ENCODE measurements at places on chromosomes 5 and 9.

DNA sequence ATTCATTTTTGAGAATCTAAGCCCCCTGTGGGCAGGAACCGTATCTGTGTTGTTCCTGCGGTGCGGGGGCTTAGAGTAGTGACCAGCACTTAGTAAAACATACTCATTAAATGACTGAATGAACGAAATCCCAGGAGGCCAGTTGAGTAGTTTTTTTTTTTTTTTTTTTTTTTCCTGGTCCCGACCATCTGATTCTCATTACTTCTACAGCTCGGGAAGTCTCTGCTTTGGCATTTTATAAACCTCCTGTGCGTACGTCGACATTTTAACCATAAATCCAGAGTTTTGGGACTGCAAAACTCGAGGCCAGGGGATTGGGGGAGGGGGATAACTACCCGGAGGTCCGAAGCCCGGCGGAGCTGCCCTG, 31.5 kb upstream of the SPRY4 start:
- DNase-seq: no peak

DNA sequence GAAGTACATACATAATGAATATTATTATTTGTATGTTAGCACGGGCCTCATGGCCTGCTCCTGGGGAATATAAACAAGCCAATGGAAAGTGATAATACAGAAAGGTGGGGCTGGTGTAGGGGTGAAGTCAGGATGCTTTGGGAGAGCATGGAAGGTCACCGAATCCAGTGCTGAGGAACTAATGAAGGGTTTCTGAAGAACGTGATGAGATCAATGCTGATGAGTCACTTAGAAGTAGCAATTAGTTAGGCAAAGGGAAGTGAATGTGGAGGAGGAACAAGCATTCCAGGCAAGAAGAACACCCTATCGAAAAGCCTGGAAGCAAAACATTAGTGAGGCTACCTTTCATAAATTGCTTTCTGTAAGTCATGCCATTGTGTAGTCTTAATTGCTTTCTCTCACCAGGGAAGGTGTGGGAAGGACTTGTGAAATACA, 2.1 kb downstream of the ANXA1 start:
- peak; percentile 25 for DNase-seq

- DNase-seq: no peak
Measured at GRCh38 chr5:16531063-16531648, 65.6 kb upstream of the ZNF622 start.

- DNase-seq: no peak
Measured at GRCh38 chr9:112028242-112029221, 131.9 kb downstream of the UGCG start.

- DNase-seq: no peak
Measured at GRCh38 chr5:151493665-151494064, 46.3 kb downstream of the SLC36A1 start.

- DNase-seq: no peak
Measured at GRCh38 chr9:132351404-132352045, 3.3 kb downstream of the SETX start.

DNA sequence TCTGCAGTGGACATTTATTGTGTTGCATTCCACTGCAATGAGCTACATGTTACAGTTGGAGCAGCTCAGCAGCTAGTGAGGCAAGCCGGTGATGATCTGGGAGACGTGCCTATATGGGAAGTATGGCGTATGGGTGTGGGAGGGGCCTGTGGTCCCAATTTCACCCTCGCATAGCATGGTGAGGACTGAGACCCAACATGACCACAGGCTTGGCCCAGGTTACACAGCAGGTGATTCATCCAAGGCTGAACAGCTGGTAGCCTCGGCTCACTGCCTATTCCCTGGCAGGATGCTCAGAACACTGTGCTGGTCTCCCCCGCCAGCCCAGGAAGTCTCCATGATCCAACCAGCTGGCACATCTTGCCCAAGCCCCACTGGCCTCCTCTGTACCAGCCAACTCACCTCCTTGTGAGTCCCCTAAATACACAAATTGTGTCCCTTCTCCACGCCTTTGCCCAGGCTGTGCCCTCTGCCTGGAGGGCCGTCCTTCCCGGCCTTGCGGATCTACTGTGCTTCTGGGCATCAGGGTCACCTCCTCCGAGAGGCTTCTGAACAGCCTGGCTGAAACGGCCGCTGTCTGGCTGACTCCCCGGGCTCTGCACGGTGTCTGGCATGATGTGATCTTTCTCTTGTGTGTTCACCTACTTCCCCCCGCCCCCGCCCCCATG, 81.4 kb downstream of the NSUN2 start:
- DNase-seq: no peak

GRCh38 chr5:150279330-150280020, 10.1 kb downstream of the CAMK2A start:
- no peak for DNase-seq

DNA sequence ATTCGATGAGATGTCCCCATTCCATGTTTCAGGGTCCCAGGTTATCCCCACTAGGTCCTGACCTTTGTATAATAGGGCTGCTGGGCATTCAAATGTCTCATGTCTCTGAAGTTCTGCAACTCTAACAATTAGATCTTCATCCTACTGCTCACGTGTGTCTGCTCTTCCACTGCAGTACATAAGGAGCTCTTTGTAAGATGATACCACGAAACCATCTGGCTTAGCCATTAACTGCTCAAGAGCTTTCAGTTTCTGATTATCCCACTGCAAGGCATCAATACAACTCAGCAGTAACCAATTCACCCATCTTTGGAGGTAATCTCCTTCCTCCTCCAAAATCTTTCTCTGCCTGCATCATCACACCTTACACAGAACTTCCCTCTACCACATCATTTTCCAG, 49.9 kb upstream of the PPP2CA start:
- peak; percentile 28 for DNase-seq

DNA sequence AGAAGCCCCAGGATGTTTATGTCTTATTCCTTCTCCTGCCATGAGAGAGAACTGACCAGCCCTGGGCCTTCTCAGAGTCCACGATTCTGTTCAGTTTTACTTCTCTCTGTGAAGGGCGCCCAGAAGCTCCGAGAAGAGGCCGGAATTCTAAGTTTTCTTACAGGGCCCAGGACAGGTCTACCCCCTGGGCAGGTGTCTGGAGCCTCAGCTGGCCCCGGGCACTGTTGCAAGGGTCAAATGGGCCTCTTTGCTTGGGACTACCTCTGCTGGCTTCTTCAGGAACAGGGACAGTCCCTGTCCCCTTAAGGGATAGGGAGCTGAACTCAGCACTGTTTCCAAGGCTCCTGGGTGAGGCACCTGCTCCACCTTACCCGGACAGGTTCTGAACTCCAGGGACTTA, 55.0 kb downstream of the RASGEF1C start:
- no peak for DNase-seq

DNA sequence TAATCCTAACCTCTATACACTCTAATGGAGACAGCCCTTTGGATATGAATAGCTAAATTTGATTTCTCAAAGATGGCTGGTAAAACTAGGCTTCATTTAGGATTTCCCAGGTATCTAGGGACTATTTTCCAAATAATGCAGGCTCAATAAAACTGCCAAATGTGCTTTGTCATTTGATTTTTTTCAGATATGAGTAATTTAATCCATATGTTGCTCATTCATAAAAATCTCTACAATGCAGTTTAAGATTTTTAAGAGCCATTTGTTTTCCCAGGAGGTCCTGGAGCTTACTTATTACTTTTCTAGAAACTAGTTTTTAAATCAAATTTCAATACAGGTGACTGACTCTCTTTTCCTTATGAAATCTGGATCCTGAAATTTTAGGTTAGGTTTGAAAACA, 349.3 kb upstream of the SLC24A2 start:
- no peak for DNase-seq

GRCh38 chr5:30878746-30879145, 314.7 kb upstream of the CDH6 start:
- DNase-seq: no peak

GRCh38 chr9:83526901-83527300, 11.3 kb downstream of the FRMD3 start:
- no peak for DNase-seq

- DNase-seq: no peak
Measured at GRCh38 chr5:60077292-60077691, 183.8 kb upstream of the PDE4D start.

GRCh38 chr5:35041261-35041660, 6.5 kb downstream of the AGXT2 start:
- DNase-seq: no peak

Data from Calu3 (cell line).